ENCODE measurements at places on chromosomes 13 and 19.

DNA sequence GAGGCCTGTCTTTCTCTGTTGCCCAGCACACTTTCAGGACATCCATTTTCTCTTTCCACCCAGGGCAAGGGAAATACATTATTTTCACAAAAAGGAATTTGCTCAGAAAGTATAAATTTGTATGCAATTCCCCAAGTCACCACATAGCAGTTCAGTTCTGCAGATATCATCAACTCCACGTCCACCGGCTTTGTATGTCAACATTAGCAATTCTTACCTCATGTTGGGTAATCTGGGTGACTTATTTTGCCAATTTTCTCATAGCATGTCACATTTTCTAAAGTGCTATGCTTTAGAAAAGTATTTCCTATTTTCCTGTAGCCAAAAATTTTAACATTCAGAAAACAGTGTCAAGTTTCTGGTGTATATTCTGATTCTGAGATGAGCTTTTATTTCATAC lies 501.8 kb downstream of the EFNB2 start:
- no peak for ATAC-seq

- ATAC-seq, result no peak
Measured at GRCh38 chr19:5070930-5071329, 102.0 kb downstream of the KDM4B start.

- peak; percentile 58 for ATAC-seq
Measured at GRCh38 chr19:7926021-7926726, at the start of gene CTXN1. Gene CTXN1 (minus strand): TSS chr19:7926135. CDS start chr19:7925538, 597 bp downstream.

DNA sequence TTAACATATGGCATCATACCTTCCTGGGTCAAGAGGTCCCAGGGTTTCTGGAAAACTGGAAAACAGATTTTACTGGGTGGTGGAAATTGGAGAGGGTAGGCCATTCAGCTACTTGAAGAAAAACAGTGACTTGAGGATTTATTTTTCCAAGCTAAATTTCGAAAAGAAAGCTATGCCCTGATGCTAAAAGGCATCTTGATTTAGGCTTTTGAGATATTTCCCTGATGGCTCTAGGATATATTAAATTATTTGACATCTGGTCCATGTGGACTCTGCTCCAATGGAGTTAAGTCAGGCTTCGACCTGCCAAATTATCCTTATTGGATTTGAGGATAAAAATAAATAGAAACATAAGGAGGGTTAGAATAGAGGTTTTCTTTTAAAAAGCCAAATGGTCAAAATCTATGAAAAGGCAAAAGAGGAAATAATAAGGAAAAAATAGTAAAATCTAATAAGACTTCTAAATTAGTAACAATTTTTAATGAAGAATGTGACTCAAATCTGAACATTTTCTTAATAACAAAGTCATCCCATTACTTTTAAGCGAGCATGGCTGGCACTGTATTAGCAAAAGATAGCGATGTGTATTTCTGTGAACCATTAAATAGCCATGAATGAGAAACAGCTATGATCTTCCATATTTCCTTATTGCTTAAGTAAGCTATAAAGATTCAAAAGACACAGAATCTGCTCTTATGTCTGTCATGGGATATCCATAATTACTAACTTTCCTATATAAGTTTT lies 190.0 kb upstream of the MIR17HG start:
- ATAC-seq, result no peak

DNA sequence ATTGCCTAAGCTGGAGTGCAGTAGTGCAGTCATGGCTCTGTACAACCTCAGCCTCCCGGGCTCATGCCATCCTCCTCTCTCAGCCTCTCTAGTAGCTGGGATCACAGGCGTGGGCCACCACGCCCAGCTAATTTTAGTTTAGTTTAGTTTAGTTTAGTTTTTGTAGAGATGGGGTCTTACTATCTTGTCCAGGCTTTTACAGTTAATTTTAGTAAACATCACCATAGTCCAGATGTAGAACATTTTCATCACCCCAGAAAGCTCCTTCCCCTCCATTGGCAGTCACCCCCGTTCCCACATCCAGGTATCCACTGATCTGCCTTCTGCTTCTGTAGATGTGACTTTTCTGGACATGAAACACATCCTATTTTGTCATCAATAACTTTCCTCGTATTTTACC lies 41.1 kb downstream of the DNM2 start:
- ATAC-seq, result no peak

DNA sequence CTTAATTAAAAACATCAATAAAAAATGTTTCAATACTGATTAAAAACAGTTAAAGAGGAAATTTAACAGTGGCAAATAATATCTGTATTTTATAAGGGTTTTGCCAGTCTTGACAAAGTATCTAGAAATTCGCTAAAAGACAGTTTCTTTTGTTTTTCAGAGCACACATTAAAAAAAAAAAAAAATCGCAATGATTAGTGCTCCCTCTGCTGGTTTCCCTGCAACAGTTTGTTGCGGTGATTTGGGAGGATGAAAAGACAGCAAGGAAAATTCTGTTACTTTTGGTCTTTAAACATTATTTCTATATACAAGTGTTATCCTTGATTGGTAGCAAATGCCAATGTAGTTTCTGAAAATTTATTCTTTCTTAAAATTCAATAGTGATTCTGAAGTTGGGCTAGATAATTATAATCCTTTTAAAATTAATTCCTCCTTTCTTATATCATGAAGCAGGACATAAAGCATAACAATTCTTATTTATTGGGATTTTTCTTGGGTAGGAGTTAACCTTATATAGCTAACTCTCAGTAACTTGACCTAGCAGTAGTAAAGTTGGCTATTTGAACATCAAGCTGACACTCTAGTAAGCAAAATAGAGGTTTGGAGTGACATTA lies 23.1 kb upstream of the SPRY2 start:
- no peak for ATAC-seq

DNA sequence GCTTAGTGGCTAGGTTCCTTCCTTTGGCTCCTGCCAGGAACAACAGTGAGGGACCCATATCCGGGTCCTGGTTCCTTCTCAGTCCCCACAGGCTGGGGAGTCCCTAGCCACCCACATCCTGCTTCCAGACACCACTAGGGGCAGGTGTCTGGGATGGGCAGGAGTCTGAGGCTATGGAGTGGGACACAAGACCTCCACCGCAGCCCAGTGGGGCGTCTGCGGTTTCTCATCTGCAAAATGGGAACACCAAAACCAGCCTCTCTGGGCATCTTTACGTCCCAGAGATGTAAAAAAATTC lies 879 bp upstream of the FCGBP start:
- ATAC-seq, result no peak

- no peak for ATAC-seq
Measured at GRCh38 chr13:57996717-57997116, 365.2 kb downstream of the PCDH17 start.

DNA sequence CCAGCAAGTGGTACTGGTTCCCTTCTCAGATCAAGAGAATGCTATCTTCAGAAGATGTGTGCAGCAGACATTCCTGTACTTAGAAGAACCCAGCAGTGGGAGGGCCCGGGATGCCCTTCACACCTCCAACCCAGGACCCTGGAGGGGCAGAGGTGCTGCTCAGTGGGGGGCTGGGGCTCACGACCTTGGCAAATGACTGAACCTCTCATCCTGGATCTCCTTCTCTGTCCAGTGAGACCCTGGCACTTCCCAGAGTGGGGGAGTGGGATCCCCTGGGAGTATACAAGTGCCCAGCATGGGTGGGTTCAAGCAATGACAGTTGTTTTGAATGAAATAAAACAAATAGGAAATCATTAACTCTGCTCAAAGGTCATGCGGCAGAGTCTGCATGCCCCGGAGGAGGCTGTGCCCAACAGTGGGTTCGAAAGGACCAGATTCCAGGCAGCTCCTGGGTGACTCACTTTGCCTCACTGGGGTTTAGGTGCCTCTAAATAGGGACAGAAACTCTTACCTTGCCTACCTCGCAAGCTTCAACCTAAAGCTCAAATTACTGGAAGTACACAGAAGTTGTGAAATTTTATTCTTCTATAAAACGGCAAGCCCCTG lies 26.9 kb downstream of the GGACT start:
- ATAC-seq, result no peak

GRCh38 chr19:7326105-7326877 lies 22.4 kb upstream of the ARHGEF18 start:
- no peak for ATAC-seq

DNA sequence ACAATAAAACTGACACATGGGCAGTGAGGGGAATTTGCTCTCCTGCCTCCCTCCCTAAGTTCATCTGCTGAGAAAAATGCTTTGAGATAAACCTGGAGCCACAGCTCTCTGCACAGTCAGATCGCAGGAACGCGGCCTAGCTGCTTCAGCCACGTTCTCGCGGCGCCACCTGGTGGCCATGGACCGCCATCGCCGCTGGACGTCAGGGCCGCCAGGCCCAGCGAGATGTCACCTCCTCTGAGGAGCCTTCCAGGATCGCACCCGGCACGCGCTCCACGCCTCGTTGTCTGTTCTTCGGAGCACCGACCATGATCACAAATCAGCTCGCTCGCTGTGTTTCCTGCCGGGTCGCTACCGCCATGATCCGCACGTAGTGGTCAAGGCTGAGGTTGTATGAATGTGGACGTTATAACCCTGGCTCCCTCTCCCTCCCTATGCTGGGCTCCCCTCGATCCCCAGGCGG lies 20.6 kb upstream of the USP29 start:
- ATAC-seq, result no peak

DNA sequence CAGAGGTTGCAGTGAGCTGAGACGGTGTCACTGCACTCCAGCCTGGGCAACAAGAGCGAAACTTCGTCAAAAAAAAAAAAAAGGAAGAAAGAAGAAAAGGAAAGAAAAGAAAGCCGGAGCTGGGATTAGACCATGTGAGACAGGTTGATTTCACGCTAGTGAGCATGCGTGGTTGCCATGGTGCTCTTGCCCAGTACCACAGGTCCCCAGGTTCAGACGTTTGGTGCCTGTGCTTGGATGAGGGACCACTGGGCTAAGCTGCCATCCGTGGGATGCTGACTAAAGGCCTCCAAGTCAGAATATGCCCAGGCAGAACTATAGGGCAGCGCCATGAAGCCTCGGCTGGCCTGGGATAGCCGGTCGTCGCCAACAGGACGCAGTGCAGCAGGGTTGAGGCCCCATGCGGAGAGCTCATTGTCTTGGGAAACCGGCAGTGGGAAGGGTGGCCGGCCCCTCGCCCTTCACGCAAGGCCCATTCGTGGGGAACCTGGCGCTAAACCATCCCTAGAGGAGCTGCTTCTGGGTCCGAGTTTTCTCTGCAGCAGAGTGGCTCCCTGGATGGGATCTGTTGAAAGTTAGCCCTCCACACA lies 7.2 kb upstream of the TEX101 start:
- no peak for ATAC-seq

GRCh38 chr19:1584500-1585242 lies 8.0 kb downstream of the MBD3 start:
- no peak for ATAC-seq

- ATAC-seq, result no peak
Measured at GRCh38 chr13:38582133-38582532, 104.7 kb upstream of the FREM2 start.

GRCh38 chr13:26011996-26012821 lies 39.6 kb downstream of the SHISA2 start:
- peak; percentile 71 for ATAC-seq

GRCh38 chr13:99991828-99992775 lies 10.5 kb downstream of the ZIC2 start:
- ATAC-seq, result no peak

- ATAC-seq, result no peak
Measured at GRCh38 chr19:1235625-1236538, 1.9 kb downstream of the CBARP start.

GRCh38 chr19:33193269-33193864 lies 763 bp upstream of the LRP3 start:
- ATAC-seq, result no peak

DNA sequence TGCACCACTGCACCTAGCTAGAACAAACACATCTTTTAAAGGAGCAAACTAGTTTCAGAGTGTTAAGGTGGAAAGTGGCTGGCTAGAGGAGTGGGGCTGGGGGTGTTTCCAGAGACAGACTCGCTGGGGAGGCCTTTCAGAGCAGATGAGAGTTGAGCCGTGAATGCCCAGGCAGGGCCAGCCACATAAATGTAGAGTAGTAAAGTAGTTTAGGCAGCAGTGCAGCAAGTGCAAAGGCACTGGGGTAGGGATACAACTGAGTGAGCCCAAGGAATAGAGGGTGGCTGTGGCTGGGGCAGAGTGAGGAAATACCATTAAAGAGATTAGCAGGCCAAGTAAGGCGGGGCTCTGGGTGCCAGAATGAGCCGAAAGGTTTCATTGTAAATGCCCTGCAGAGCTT lies 72.0 kb downstream of the ALOX5AP start:
- no peak for ATAC-seq

GRCh38 chr13:50635504-50635903 lies 208.0 kb downstream of the DLEU7 start:
- ATAC-seq, result peak; percentile 36

GRCh38 chr13:52130641-52131040 lies 1.8 kb upstream of the NEK5 start:
- ATAC-seq, result no peak

DNA sequence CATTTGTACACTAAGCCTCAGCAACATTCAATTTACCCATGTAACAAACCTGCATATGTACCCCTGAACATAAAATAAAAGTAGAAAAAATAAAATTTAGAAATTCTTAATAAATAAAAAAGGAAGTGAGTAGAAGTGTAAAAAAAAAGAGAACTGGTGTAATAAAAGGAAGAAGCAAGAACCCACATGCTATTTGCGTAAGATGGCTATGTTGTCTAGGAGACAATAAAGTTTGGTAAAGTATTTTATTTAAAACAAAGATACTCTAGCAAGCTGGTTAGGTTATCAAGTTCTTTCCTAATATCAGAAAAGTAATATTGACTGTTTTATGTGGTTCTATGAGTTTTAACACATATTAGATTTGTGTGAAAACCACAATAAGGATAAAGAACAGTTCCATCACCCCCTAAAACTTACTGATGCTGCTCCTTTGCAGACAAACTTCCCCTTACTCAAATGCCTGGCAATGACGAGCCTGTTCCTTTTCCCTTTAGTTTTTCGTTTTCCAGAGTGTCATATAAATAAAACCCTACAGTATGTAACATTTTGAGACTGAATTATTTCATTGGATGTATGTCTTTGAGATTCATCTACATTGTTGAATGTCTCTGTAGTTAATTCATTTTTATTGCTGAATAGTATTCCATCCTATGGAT lies 98.9 kb downstream of the TNFSF13B start:
- no peak for ATAC-seq

- no peak for ATAC-seq
Measured at GRCh38 chr19:30692181-30692811, 320.1 kb downstream of the ZNF536 start.

- peak; percentile 39 for ATAC-seq
Measured at GRCh38 chr13:79196366-79196765, 209.7 kb downstream of the RBM26 start.

- ATAC-seq, result no peak
Measured at GRCh38 chr19:40217027-40217810, 965 bp downstream of the TTC9B start.

- ATAC-seq, result no peak
Measured at GRCh38 chr13:108677806-108678205, 48.4 kb downstream of the MYO16 start.

- ATAC-seq, result no peak
Measured at GRCh38 chr13:24610956-24611355, 69.3 kb upstream of the ATP12A start.

GRCh38 chr19:14449321-14449720 lies 16.2 kb downstream of the PKN1 start:
- no peak for ATAC-seq

GRCh38 chr19:36805364-36805763 lies 32.8 kb upstream of the ZNF850 start:
- no peak for ATAC-seq

All from activated CD4-positive, CD25-positive, alpha-beta regulatory T cell treated with anti-CD3 and anti-CD28 coated beads, Interleukin-2, amount 50 U/mL, for 24 hours (primary cell).